IPS-NIHi11 (cell line): ENCODE measurements at places on chromosomes 6 and 20.

GRCh38 chr6:96794980-96795379 is 42.3 kb downstream of the GPR63 start:
- no peak for DNase-seq

DNA sequence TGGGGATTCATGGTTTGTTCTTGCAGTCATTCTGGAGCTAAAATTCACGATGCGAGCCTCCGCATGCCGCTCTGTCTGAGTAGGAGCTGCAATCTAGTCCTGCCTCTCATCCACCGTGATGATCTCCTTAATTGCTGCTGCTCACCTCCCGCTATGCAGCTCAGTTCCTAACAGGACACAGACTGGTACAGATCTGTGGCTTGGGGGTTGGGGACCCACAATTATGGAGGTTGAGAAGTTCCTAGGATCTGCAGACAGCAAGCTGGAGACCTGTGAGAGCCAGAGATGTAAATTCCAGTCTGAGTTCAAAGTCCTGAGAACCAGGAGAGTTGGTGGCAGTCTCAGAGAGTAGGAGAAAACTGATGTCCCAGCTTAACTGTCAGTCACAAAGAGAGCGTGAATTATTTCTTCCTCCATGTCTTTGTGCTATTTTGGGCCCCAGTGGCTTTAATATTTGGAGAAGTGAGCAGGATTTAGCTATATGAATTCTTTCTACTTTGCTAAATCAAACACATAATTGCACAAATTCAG is 378.7 kb upstream of the MAN1A1 start:
- no peak for DNase-seq

DNA sequence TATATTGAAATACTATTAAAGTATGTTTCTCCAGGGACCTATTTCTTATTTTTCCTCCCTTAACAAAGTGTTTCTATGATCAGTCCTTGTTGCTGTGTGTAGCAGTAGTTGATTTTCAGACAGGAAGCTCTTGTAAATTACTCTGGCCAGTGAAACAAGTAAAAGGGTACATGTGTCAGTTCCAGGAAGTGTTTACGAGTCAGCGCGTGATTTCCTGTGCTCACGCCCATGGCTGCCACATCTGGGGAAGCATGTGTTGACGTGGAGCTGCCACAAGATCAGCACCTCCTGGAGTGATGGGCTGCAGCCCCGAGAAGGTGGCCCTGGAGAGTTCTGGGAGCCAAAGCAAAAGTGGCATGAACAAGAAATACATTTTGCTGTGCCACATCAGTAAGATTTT is 38.6 kb upstream of the GGTLC1 start:
- no peak for DNase-seq

GRCh38 chr6:30013291-30013922 is 47.7 kb upstream of the POLR1H start:
- peak; percentile 66 for DNase-seq

DNA sequence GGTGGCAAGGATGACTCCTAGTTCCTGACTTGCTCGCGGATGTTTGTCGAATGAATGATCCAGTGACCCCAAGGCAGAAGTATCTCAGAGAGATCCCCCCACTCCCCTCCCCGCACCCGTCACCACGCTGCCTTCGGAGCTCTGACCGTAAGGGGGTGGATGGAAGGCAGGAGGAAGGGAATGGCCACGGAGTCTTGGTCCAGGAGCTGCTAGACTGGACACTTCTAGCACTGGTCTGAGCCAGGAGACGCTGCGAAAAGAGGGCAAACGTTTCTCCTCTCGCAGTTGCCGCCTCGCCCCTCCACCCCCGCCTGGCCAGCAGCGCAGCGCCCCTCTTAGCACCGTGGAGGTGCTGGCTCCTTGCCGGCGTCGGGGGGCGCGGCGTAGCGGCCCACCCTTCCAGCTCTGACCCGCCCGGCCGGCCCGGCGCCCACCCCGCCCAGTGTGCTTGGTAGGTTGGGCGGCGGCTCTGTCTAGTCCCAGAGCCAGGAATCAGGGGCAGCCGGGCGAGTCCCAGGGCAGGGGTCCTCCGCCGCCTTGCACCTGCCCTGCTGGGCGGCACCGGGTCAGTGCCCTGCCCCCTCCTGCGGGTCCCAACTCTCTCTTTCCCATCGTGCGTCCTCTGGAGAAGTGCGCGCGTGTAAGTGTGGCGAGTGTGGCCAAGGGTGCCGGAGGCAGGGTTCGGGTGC is 2.4 kb upstream of the DBNDD2 start:
- peak; percentile 66 for DNase-seq

DNA sequence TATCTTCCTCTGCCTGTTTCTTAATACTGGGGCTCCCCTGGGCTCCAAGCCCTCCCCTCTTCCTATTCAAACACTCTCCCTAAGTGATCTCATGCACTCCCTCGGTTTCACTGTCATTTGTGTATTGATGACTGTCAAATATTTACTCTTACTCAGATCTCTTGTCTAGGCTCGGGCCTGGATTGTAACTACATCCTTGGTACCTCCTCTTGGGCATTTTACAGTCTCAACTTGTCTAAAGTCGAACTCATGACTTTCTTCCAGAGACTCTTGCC is 189.4 kb upstream of the PRDM1 start:
- no peak for DNase-seq

DNA sequence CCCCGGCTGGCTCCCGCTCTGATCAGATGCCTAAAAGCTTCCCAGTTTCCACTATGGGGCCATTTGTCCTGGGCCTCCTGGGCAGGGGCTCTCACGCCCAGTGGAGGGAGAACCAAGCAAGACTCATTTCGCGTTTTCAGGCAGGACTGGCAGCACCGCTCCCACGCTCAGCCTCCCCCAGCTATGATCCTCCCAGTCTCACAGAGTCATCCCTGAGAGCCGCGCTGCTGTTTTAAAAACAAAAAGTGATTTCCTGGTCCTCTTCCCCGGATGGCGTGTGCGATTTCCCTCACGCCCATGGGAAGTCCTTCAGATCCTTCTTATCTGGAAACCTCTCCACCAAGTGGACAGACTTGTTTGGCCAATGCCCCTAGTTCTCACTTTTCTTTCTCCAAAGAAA is at the start of gene ADGRF5:
TSS of gene ADGRF5 (minus strand) at position 208 of the 400 bp plus-strand sequence. CDS start 15,176 bp downstream, outside the sequence.
- no peak for DNase-seq

DNA sequence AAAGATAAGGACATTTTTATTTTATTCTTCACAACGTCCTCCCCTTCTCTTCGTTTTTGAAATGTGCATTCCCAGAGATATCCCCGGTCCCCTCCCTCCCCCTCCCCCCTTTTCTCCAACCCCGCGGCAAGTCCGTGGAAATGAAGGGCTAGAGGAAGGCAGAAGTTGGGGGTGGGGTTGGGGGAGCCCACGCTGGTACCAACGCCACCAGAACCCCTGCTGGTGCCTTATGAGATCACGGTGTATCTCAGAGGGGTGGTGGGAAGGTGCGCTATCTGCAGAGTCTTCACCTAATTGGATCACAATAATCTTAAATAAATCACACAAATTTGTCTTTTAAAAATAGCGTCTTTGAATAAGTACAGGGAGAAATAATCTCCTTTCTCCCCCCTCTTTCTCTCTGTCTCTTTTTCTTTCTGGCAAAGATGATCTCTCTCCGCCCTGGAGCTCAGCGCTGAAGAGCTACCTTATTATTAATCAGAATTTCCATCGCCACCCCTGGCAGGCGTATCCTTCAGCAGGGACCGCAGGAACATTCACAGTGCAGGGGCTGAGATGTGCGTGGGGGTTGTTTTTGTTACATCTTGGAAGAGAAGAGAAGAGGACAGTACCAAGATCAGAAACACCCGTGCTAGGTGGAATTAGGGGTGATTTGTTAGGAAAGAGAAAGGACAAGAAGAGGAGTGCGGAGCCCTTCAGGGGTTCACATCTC is 915 bp downstream of the CLVS2 start:
- no peak for DNase-seq

- DNase-seq, result no peak
Observed at GRCh38 chr6:39453956-39454524, 131.5 kb upstream of the KCNK16 start.

GRCh38 chr6:63821442-63821841 is 185.8 kb downstream of the PHF3 start:
- no peak for DNase-seq

DNA sequence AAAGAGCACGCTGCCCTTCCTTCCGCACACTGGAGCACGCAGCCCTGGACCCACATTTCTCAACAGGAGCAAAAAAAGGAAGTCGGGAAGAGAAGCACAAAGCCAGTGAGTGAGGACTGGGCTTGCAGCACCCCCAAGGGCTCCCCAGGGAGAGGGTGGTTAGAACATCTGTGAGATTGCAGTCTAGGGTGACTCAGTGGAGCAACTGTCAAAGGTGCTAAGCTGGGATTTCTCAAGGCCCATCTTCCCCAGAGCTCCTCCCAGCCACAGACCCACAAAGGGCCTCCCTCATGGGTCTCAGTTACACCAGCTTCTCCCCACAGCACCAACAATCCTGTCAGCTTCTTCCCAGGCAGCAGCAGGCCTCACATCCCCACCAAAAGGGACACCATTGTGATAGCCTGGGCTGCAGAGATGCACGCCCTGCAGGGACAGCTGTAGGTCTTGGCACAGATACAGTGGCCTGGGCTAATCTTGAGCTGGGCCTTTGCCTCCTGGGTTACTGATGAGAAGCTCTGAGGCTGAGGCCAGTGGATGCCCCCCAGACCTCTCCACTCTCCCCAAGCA is 39.6 kb upstream of the CD93 start:
- no peak for DNase-seq
